ENCODE measurements at places on chromosomes 2 and 18.

DNA sequence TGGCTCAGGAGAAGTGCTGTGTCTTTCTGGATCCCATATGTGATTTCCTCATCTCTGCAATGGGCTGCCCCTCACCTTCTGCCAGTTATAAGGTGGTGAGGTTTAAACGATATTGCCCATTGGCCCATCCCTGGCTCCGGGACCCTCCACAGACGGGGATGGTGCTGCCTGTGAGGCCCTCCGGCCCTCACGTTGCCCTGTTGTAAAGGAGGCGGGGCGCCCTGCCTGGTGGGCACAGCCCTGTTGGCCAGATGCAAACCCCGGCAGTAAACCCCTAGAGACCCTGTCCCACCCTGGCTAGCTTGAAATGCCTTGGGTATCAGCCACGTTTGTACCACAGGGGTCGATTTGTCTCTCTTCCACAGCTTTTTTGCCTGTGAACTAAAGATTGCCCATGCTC, 7.4 kb downstream of the ARHGEF4 start:
- DNase-seq, result no peak

DNA sequence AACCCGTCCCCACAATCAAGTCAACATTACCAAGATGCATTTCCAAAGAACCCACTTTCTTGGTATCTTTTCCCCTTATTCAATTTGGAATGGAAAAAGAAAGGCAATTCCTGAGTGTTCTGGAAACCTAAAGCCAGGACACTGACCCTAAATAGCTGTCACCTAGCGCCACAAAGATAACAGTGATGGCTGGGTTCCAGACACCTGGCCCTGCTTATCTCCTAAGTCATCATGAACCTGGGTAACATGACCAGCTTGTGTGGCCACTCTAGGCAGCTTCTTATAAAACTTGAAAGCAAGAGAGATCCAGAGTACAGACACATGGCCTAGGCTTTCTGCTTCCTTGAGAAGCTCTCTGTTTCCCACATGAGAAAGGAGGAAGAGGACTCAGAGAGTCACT, 95.4 kb downstream of the BOD1L2 start:
- no peak for DNase-seq

GRCh38 chr2:72583376-72583775, 242.5 kb downstream of the EXOC6B start:
- no peak for DNase-seq

GRCh38 chr2:133500917-133501316, 67.3 kb downstream of the NCKAP5 start:
- no peak for DNase-seq

DNA sequence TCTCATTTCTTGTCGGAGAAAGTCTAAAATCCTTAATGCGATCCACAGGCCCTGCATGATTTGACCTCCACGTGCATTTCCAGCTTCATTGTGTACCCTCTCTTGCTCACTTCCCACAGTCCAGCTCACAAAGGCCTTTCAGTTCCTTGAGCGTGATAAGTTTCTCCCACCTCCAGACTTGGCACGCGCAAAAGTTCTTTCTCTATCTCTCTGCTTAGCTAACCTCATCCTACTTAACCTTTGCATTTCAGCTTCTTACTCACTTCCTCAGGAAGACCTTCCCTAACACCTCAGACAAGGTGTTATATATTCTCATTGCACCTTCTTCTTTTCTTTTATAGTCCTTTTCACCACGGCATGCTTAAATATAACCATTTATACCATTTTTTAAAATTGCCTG, 124.8 kb upstream of the XPO1 start:
- no peak for DNase-seq

DNA sequence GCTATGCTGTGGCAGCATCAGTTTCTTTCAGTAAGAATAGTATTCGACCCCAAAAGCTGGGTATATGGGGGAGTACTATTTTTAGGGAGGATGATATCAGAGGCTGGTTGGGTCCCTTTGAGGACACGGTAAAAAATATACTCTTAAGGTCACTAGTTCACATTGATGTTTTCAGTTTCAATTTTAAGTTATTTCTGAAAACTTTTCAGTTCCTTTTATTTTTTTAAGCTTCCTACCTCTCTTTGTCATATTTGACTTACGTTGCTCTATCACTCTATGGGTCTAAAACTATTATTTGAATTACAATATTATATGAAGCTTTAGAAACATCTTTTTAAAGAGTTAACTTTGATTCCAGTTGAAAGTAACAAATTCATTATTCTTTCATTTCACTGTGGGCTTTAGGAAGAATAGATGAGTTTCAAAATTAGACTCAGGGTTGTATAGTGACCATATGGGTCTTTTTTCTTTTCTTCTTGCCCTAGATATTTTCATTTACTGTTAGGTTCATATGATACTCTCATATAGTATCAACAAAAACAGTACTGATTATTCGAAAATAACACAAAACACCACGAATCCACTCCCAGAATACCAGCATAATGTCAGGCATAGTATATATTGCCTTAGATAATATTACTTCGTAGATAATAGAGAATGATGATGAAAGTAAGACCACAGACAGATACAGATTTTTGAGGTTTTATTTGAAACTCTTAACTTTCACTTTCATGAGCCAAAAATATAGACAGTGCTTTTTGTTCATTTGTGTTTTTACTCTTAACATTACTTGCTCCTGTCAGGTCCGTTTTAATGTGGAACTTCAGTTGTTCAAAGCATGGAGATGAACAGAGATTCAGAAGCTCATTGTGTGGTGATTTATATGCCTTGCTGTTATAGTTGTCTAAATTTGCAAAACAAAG, 9.8 kb downstream of the RMDN2 start:
- no peak for DNase-seq

DNA sequence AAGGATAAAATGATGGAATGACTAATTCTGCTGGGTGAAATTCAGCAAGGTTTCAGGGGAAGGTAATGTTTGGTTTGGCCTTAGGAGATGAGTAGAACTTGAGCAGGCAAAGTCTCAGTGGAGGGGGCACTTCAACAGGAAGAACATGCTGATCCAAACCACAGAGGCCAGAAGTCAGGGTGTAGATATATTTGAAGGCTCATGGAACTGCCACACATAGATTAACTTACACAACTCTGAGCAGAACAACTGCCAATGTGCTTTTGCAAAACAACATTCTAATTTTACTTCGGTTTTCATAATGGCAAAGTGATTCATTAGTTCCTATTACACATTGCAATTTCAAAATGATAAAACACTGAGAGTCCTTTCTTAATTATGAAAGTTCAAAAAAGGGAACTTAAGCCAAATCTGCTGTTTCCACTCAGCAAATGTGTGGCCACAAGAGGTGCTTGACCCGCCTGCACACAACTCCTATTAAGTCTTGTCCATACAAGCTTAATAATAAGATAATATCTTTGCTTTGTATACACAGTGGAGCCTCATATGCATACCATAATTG, 284.8 kb downstream of the MREG start:
- DNase-seq, result no peak

DNA sequence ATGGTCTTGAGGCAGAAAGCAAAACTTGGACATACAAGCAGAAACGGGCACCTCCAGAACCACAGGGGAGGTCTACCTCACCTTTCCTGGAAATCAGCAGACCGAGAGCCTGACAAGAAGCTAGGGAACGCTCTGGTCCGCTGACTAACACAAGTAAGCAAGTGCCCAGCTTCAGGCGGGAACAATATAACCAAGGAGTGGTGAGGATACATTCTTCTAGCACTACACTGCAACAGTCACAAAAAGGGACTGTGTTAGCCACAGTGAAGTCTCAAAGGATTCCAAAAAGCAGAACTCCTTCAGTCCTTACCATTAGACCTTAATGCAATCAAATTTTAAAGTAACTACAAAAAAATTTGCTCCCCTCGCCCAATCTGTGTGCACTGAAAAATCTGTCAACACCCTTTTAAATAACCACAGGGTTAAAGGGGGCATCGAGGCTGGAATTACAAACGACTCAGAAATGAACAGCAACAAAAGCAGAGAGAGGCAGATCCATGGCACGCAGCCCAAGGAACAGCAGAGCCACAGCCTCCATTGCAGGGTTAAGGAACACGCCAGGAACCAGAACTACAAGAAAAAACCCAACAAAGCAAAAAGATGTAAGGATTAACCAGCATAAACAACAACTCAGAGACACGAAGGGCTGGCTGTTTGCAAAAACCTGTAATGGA, 7.1 kb downstream of the THAP4 start:
- DNase-seq, result no peak

GRCh38 chr18:3422905-3423304, 27.1 kb upstream of the TGIF1 start:
- no peak for DNase-seq

DNA sequence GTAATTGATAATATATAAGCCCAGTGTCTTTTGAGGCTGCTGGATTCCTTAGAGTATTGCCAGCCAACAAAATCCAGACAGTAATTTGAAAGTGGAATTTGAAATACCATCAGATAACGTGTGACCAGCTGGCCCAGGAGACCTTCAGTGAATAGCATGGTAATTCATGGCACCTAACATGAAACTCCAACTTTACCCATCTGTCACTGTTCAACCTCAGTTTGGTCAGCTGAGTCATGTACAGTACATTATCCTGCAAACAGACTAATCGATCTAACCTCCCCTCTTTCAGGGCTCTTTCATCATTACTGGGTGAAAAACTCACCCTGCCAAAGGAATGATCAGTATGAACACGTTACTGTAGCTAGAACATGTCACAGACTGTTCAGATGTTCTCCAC, 230.6 kb downstream of the DOK6 start:
- DNase-seq, result no peak

- DNase-seq, result no peak
Observed at GRCh38 chr2:109632158-109632789, 18.1 kb downstream of the SOWAHC start.

GRCh38 chr18:57951117-57951796, 92.8 kb upstream of the NEDD4L start:
- DNase-seq, result no peak

GRCh38 chr2:7725171-7725849, 808.1 kb downstream of the RNF144A start:
- DNase-seq, result peak; percentile 0

GRCh38 chr2:188142636-188143295, 148.9 kb upstream of the GULP1 start:
- no peak for DNase-seq

GRCh38 chr2:74558284-74559230, 4.0 kb downstream of the DOK1 start:
- DNase-seq, result no peak

DNA sequence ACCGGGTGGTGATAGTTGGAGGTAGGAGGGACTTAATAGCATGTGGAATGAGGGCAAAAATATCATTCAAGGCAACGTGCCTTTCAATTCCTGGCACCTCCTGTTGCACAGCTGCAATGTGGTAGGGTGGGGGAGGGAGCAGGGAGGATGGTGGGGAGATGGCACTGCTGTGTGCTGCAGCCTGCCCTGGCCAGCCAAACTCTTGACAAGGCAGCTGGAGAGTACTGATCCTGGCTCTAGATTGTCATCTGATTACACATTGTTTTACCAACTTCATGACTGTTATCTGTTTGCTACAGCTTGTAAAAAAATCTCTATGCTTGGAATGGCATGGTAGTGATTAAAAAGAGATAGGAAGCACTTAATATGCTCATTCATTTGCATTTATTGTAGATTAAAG, 47.7 kb downstream of the PLCL1 start:
- no peak for DNase-seq

- no peak for DNase-seq
Observed at GRCh38 chr2:44954889-44955592, 13.5 kb downstream of the SIX3 start.

DNA sequence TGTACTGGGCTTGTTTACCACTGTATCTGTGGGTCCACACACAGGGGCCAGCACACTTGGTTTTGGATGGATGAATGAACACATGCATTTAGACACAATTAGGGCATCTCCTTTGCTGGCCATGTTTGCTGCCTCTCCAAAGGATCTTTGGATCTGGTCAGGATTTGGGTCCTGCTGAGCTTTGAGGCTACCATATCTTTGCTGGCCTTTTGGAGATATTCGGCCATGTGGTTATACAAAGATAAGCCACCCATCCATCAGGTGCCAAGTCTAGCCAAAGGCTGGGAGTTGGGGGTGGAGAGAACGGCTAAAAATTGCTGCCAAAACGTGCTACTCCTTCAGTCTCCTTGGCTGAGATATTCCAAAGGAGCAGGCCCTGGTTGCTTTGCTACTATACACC, 18.2 kb upstream of the FZD7 start:
- DNase-seq, result no peak

All from NCI-H446 treated with DMSO at 0.1 percent for 48 hours (cell line).